ENCODE measurements at places on chromosomes 7 and 10.

- no peak for DNase-seq
Measured at GRCh38 chr10:78852466-78853240, 216.1 kb upstream of the ZMIZ1 start.

GRCh38 chr10:103792547-103792946 lies 62.8 kb downstream of the SH3PXD2A start:
- no peak for DNase-seq

GRCh38 chr7:120334475-120334874 lies 61.5 kb downstream of the KCND2 start:
- no peak for DNase-seq

GRCh38 chr7:81709836-81710235 lies 60.0 kb downstream of the HGF start:
- no peak for DNase-seq

DNA sequence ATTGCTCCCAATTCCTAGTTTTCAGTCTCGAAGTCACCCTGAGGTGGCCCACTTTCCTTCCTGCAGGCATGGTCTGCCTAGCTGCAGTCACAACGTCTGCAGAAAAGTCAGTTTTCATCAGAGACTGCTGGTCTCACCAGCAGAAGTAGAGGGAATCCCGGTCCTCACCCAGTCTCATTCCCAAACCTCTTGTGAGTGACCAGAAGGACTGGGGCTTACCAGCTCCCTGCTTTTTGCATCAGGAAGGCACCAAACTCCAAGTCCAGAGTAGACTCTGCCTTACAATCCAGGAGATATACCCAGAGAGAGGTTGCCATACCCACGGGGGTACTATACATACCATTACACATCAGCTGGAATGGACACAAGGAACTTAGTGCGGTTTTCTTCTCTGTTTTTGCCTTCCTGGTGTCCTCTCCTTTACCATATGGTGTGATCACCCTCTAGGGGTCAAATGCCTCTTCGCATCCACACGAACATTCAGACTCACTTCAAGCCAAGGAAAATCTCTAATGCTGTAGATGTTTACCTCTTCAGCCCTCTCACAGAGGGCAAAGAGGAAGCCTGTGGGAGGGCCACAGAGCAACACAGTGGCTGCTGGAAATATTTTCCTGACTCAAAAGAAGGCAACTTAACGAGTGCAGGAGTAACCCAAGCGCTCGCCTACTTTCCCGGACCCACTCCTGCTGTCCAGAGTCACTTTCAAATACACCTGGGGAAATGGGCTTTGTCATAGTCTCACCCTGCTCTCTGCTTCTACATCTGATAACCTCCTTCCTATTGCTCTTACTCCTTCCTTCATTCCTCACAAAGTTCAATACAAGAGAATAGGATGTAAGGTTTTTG lies 220.9 kb downstream of the C7orf25 start:
- DNase-seq, result no peak

GRCh38 chr10:23742368-23742767 lies 303.5 kb downstream of the OTUD1 start:
- DNase-seq, result no peak

DNA sequence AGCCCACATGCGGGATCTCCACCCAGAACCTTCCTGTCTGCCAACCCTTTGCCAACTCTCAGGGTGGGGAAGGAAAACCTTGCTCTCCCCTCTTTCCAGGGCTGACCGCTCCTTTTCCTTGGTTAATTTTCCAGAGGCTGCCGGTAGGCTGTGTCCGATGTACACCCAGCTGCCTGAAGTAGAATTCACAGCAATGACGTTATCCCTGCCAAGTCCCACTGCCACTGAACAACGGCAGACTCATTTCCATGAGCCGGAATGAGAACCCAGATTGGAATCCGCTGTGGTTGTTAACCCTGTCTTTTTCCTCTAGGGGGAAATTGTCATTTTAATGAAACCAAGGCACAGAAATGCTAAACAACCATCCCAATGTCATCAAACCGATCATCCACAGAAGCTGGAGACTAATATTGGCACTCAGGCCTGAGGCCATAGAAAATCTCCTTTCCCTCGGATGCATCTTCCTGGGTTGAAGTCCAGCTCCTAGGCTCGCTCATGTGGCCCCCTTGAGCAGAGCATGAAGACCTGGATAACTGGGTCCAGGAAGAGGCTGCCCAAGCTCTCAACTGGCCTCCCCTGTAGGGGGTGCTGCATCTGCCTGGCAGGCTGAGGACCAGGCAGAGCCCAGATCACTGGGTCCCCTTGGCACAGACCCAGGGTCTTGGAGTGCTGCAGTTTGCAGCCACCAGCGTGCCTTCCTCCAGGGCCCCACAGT lies 30.4 kb downstream of the KLRG2 start:
- no peak for DNase-seq

GRCh38 chr7:77627309-77627676 lies 69.0 kb upstream of the RSBN1L start:
- no peak for DNase-seq

- DNase-seq, result no peak
Measured at GRCh38 chr7:40492946-40493345, 358.1 kb downstream of the SUGCT start.

- DNase-seq, result no peak
Measured at GRCh38 chr10:119634219-119634544, 17.0 kb upstream of the BAG3 start.

GRCh38 chr10:129814681-129815646 lies 149.1 kb downstream of the EBF3 start:
- DNase-seq, result no peak

DNA sequence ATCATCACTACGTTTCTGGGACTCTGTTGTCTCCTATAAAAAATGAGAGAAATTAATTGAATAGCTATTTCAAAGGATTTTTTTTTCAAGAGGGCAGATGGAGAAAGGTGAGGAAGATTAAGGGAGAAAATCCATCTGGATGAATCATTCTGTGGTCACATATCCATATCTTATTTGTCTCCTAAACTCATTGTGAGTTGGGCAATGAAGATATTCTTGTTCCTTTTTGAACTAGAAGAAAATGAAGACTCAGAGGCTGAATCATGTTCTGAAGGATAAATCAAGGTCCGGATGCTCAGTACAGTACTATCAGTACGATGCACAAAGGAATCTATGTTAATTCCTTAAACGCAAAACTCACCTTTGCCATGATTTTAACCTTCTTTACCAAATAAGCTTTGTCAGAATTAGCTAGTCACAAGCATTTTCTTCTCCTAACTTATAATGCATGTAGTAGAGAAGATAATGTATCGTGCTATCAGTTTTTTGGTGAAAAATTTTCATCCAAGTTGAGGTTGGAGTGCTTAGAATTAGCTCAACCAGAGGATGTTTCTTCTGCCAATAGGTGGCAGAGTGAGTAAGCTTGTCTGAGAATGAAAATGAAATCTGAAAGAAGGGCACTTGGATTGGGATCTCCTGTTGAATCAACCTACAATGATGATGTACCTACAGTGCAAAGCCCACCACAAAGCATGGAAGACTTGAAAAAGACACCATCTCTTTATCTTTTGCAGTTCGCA lies 446.9 kb downstream of the KIF20B start:
- no peak for DNase-seq

All from stimulated activated CD4-positive, alpha-beta T cell treated with anti-CD3 and anti-CD28 coated beads, Interleukin-1b, Interleukin-23, amount 100 ng/mL, for 48 hours (primary cell).